Activated T-cell treated with anti-CD3 and anti-CD28 coated beads, Interleukin-2, amount 50 U/mL, for 24 hours (primary cell): ENCODE measurements at places on chromosomes 12 and 14.

- H3K4me3 ChIP-seq = no peak overlapping the region
- H3K27ac ChIP-seq = no peak overlapping the region
- H3K27me3 ChIP-seq = no peaks in the 10 kb centered on the region
Observed at GRCh38 chr14:30573226-30573814, 14.4 kb downstream of the G2E3 start.

GRCh38 chr12:114448618-114448933 lies 42.6 kb upstream of the TBX5 start:
- H3K4me1 ChIP-seq = peaks cover 1% of the 10 kb centered on the region
- no peaks in the 10 kb centered on the region for H3K36me3 ChIP-seq
- H3K27me3 ChIP-seq = peaks cover 83% of the 10 kb centered on the region
- no peak overlapping the region for H3K4me3 ChIP-seq
- no peak for DNase-seq
- no peak overlapping the region for H3K27ac ChIP-seq

DNA sequence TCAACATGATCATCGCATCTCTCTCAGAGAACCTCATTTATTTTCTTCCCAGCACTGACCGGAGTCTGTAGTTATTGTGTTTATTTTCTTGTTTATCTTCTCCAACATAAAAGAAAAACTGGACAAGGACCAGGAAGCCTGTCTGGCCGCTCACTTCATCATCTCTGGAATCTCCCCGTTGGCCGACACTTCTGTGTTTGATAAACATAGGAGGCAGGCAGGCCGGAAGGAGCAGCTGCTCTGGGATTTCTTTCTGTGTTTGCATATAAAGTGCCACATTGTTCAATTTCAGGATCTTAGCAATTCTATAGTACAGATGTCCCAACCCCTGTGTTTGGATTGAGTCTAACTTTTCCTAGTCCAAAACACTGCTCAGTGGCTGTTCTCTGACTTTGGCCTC lies 53.3 kb downstream of the ACACB start:
- no peak for DNase-seq
- H3K4me1 ChIP-seq = no peaks in the 10 kb centered on the region
- peaks cover 61% of the 10 kb centered on the region for H3K36me3 ChIP-seq
- no peak overlapping the region for H3K4me3 ChIP-seq
- no peaks in the 10 kb centered on the region for H3K27me3 ChIP-seq

DNA sequence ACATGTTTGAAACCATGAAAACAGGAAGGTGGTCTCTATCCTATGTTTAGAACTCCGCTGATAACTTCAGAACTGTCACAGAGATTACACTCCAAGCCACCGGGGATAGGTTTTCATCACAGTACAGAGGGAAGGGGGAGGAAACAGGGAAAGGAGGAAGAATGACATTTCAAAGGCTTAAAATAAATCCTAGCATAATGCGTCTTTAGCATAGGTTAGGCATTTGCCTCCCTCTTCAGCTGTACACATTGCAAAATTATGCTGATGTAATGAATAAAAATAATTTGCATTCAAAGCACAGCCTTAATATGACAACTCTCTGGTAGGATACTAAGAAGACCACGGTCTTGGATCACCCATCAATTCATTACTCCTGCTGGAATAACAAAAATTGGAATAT lies 54.3 kb upstream of the PYGL start:
- H3K4me1 ChIP-seq = no peaks in the 10 kb centered on the region
- no peak overlapping the region for H3K4me3 ChIP-seq
- no peak for DNase-seq
- H3K27me3 ChIP-seq = peaks cover 2% of the 10 kb centered on the region
- H3K36me3 ChIP-seq = no peaks in the 10 kb centered on the region

DNA sequence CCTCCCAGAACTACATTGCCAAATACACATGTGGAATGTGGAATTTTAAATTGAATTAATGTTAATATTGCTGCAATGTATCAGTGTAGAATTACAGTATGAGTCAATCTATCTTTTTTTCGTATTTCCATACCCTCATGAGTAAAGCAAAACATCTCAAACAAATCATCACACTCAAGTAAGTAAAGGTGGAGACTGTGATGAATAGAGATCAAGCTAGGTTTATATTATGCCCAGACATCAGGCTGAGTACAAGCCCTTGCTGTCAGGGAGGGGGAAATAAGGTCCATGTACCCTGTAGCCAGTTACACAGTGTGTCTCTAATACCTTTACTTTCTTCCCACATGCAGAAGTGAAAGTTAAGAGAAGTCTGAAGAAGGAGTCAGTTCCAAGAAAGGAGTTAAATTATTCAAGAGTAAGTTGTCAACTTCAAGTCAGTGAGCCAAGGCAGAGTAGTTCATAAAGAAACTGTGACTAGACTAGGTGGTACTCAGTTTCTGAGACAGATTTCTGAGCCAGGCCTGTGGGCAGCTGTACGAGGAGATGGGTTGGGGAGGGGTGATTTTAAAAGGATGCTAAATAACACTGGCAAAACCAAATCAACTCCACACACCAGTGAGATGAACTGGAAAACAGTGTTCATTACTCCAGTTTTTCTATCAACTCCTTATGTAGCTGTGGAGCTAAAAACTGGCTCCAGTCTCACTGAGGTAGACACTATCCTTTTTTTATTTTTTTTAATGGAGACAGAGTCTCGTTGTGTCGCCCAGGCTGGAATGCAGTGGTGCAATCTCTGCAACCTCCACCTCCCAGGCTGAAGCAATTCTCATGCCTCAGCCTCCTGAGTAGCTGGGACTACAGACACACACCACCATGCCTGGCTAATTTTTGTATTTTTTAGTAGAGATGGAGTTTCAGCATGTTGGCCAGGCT lies 23.8 kb upstream of the STK38L start:
- no peaks in the 10 kb centered on the region for H3K36me3 ChIP-seq
- H3K4me1 ChIP-seq = peaks cover 25% of the 10 kb centered on the region
- DNase-seq = no peak
- H3K27me3 ChIP-seq = peaks cover 7% of the 10 kb centered on the region
- H3K27ac ChIP-seq = peak overlapping the region; percentile 82
